Stimulated activated CD4-positive, alpha-beta T cell treated with anti-CD3 and anti-CD28 coated beads, Interleukin-4, amount 100 ng/mL, for 48 hours (primary cell): ENCODE measurements at places on chromosomes 16 and 17.

DNA sequence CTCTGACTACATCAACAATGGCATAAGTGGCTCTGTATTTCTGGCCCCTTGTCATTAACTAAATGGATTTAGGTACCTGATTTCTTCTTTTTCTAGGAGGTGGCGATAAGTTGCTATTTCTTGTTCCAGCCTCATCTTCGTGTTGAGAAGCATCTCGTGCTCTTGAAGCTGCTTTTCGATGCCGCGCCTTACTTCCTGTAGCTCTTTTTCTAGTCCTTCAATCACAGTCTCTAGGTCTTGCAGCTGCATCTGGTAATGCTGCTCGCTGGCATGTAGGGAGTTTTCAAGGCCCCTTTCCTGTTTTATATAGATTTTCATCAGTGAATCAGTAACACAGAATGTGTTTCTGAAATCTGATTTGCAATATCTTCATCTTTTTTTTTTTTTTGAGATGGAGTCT lies 5.1 kb downstream of the KRT222 start:
- DNase-seq, result no peak

DNA sequence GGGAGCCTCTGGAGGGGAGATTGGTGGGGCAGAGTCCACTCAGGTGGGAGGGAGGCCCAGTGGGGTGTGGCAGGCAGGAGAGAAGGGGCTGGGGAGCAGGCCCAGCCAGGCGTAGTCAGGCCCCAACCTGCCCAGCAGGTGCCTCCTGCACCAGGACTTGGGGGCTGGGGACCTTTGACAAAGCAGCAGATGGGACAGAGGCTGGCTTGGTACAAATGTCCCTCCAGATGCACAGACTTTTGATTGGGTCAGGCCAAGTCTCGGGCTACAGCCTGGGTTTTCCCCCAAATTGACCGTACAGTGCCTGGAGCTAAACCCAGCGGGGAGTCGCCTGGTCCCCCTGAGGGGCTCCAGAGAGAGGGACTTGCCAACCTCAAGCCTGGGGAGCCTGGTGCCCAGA lies 411 bp downstream of the GGT6 start:
- no peak for DNase-seq

DNA sequence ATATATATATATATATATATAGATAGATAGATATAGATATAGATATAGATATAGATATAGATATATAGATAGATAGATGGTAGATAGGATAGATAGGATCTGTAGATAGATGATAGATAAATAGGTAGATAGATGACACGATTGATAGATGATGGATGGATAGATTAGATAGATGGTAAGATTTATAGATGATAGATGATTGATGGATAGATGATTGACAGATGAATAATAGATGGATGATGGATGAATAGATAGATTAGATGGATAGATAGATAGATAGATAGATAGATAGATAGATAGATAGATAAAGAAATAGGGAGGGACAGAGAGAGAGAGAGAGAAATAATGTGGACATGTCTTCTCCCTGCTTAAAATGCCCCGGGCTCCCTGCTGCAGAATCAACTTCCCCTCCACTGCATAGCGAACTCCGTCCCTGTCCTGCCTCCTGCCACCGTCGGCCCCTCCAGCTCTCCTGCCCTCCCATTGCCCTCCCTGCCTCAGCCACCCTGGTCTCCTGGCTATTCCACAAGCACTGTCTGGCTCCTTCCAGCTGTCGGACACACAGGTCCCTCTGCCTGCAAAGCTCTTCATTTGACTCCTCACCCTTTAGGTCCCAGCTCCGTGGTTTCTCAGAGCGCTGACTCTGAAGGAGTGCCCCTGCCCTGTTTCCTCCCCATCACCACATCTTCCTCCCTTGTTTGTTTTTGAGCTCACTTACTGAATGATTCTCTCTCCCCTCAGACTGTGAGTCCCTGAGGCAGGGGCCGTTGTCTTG lies 254.0 kb downstream of the KATNIP start:
- DNase-seq, result no peak

DNA sequence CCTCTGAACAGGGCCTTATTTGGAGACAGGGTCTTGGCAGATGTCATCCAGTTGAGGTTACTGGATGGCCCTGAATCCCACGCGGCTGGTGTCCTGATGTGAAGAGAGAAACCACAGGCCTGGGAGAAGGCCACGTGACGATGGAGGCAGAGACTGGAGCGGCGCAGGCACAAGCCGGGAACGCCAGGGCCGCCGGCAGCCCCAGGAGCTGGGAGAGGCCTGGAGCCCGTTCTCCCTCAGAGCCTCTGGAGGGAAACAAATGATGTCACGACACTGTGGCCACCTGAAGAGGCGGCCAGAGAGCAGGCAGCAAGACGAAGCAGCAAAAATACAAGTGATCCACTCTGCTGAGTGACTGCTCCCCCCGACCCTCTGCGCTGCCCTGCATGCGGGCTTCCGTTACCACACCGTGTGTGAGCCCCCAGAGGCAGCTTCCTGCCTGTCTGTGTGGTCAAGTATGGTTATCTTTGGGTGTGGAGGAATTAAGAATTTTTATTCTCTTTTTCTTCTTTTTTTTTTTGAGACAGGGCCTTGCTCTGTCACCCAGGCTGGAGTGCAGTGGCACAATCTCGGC lies 11.6 kb downstream of the CD7 start:
- DNase-seq, result no peak

- no peak for DNase-seq
Observed at GRCh38 chr16:83624429-83625120, 183.2 kb upstream of the HSBP1 start.

- DNase-seq, result no peak
Observed at GRCh38 chr17:40307740-40308239, 1.2 kb upstream of the RARA start.

DNA sequence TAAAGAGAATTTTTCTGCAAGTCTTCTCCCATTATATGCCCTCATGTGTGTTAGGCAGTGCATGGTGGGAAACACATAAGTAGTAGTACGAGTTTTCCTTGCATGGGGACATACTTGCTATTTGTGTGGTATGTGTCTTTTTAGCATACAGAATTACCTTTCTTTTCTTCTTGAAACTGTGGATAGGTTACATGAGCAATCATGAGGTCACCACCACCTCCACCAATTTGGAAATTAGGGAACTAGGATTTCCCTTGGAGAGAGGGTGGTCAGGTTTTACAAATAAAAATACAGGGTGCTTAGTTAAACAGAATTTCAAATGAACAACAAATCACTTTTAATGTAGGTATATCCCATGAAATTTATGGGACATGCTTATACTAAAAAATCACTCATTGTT lies 16.3 kb upstream of the AMZ2 start:
- DNase-seq, result no peak

DNA sequence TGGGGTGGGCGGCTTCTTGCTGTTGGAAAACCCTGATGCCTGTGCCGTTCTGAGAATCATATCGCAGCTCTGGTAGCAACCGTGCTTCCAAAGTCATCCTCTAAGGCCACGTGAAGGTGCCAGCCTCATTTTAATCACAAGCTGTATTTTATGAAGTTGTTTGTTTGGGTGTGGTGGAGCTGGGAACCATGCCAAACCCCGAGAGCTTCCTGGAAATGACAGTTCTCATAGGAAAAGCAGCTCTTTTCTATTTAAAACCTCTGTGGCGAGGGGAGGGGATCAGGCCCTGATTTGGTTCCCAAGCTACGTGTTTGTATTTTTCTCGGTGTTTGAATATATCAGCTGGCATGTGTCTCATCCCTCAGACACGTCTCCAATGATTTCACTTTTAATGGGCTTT lies 21.7 kb downstream of the KNOP1 start:
- DNase-seq, result no peak

- DNase-seq, result no peak
Observed at GRCh38 chr17:32303781-32304288, 38.1 kb downstream of the C17orf75 start.

- no peak for DNase-seq
Observed at GRCh38 chr16:56801762-56802161, 63.2 kb upstream of the SLC12A3 start.

DNA sequence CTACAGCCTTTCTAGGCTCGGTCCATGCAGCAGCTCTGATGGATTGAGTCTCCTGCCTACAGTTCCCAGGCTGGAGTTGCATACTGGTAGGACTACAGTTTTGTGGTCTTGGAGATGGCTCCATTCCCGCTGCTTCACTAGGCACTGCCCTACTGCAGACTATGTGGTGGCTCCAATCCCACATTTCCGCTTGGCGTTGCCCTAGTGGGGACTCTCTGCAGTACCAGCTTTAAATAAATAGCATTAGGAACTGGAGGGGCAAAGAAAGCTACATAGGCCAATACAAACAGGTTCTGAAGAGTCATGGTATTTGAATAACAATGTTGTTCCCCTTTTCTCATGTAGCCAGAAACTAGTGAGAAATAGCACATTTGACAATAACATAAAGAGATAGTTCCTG lies 5.4 kb upstream of the GOSR2 start:
- no peak for DNase-seq
